ENCODE measurements at places on chromosomes 7 and 10. TPM values are rescaled to one million over a fixed set of nuclear protein-coding genes. Genes with fewer than 3 reads are reported as not detected.

The SPDYE6 gene
- total RNA-seq, result not detected

GRCh38 chr10:116125180-116125579 lies 147.8 kb downstream of the GFRA1 start:
- no peak for DNase-seq

GRCh38 chr7:95444796-95445195 lies 10.0 kb upstream of the PON2 start:
- DNase-seq, result no peak

- DNase-seq, result no peak
Measured at GRCh38 chr7:138186951-138187351, 110.7 kb downstream of the AKR1D1 start.
